H9 (cell line): ENCODE measurements at places on chromosomes 4 and X.

DNA sequence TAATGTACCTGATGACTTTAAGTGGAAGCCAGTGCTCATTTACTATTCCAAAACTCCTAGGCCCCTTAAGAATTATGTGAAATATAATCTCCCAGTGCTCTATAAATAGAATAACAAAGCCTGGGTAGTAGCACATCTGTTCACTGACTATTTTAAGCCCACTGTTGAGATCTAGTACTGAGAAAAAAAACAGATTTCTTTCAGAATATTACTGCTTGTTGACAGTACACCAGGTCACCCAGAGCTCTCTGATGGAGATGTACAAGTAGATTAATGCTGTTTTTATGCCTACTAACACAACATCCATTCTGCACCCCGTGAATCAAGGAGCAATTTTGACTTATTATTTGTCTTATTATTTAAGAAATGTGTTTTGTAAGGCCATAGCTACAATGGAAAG lies 75.7 kb downstream of the FAM47C start:
- no peak for DNase-seq

GRCh38 chrX:22758807-22759481 lies 240.8 kb upstream of the DDX53 start:
- no peak for DNase-seq

- no peak for DNase-seq
These were observed 44.9 kb upstream of the BBS12 start for GRCh38 chr4:122687531-122688061.

DNA sequence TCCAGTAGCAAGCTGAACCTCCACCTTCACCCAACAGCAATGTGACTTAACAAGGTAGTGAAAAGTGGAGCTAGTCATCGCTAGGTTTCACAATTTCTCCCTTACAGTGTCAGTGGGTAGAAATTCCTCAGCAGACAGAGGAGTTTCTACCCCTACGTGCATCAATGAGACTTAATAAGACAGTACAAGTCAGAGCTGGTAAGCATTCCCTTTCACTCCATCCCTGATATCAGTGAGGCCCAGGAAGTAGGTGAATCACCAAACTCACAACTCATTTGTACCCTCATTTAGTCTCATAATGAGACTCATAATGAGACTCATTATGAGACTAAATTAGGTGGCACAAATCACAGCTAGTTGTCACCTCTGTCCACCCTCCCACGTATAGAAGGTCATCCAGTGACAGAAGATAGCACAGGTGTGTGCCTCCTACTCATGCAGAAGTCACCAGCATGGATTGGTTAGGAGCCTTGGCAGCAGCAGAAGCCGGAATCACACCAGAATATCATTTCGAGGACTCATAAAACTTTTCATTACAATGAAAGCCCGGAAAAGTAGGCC lies 50.8 kb upstream of the NUDT10 start:
- no peak for DNase-seq

DNA sequence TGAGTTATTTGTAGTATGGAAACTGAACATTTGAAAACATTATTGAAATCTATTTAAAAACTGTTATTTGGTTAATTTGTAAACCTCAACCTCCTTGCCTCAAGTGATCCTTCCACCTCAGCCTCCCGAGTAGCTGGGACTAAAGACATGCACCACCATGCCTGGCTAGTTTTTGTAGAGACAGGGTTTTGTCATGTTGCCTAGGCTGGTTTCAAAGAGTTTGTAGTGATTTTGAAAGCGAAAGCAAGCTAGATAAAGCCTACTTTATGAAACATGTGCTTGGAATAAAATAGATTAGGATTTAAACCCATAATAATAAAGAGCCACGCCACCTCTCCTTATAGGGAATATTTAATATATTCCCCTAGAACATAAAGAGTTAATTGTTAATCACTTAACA lies 23.5 kb downstream of the ARSJ start:
- DNase-seq: no peak

GRCh38 chr4:116788723-116789122 lies 296.7 kb downstream of the TRAM1L1 start:
- no peak for DNase-seq

- no peak for DNase-seq
These were observed 83.4 kb downstream of the PHKA2 start for GRCh38 chrX:18900401-18900976.

DNA sequence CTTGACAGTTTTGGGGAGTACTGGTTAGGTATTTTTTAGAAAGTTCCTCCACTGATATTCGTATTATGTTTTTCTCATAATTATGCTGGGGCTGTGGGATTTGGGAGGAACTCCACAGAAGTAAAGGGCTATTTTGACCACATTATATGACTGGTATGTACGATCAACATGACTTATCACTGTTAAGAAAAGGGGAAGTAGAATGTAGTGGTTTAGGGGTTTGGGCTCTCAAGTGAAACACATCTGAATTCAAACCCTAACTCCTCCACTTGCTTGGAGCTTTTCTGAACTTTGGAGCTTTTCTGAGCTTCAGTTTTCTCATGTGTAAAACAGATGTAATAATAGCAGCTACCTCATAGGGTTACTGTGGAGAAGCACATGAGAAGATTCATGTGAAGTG lies 96.4 kb upstream of the C1GALT1C1 start:
- no peak for DNase-seq

- DNase-seq: no peak
These were observed 318.2 kb downstream of the CCSER1 start for GRCh38 chr4:90445380-90445779.

DNA sequence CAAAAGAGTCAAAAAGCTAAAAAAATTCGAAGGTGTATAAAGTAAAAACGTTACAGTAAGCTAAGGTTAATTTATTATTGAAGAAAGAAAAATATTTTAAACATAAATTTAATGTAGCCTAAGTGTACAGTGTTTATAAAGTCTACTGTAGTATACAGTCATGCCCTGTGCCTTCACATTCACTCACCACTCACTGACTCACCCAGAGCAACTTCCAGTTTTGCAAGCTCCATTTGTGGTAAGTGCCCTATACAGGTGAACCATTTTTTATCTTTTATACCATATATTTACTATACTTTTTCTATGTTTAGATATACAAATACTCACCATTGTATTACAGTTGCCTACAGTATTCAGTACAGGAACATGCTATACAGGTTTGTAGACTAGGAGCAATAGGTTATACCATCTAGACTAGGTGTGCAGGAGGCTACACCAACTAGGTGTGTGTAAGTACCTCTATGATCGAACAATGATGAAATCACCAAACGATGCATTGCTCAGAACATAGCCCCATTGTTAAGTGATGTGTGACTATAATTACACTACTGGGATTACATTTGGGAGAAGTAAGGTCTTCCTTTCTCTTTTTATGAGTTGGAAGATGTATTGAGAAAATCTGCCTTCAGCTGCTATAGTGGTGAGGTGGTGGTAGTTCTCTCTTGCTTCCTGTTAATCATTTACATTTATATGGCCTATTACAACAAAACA lies 27.2 kb downstream of the TMSB4X start:
- DNase-seq: no peak

DNA sequence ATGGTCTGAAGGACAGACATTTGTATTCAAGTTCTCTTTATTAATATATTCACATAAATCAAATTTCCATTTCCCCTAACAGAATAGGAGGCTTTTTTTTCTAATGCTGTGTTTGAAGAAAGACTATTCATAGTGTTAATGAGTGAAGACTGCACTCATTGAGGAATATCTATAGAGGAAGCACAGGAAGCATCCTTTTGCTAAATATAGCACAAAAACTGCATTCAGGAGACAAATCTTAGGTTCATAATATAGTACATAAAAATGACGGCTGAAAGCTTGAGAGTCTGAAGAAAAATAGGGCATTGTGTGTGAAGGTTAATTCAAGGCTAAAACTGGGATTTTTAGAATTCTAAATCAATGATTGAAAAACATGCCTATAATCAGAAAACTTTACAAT lies 50.4 kb upstream of the ANKRD50 start:
- no peak for DNase-seq

DNA sequence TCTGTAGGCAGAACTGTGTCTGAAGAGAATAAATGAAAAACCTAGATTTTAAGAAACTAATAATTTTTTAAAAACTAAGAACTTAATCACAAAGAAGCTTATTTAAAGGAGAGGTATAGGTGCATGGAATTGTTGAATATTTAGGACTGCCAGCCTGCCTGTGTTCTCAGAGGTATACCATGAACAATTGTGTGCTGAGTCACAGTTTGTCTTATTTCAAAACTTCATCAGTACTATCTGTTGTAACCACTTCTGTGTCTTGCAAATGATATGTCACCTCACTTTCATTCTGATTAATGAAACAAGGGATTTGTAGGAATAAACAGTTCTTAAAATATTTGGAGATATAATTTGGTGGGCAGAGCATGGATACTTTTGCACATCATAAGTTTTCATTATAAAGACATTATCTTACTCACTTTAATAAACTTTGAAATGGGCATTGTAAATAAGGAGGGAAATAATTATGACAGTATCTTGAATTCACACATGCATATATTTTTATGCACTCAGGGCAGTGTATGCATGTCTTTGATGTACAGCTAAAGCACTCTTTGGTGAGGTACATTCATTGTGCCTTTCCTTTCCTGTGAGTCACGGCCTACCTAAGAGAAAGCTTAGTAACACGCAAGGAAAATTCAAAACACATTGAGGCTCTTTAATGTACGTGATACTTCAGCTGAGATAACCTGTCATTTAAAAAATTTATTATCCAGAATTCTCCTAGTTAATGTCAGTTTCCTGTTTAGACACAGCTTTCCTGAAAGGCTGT lies 31.7 kb downstream of the STOX2 start:
- no peak for DNase-seq

DNA sequence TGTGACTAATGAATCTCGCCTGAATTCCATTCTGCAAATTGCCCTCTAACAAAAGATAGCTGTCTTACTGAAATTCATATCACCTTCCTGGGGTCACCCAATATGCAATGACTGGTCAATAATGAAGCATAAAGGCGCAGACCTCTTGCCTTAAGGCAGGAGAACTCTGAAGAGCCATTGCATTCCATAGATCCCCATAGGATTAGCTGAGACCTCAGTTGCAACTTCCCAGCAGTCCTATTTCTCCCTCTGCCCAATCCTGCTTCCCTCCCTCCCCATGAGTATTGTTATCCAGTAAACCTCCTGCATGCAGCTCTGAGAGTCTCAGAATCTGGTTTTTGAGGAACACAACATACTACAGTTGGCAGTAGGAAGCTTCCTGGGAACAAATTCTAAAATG lies 396.5 kb downstream of the DCAF12L2 start:
- no peak for DNase-seq

- DNase-seq: no peak
These were observed 7.8 kb upstream of the TMEM144 start for GRCh38 chr4:158202481-158202880.

- no peak for DNase-seq
These were observed 1806.6 kb upstream of the AGA start for GRCh38 chr4:179248821-179249220.

DNA sequence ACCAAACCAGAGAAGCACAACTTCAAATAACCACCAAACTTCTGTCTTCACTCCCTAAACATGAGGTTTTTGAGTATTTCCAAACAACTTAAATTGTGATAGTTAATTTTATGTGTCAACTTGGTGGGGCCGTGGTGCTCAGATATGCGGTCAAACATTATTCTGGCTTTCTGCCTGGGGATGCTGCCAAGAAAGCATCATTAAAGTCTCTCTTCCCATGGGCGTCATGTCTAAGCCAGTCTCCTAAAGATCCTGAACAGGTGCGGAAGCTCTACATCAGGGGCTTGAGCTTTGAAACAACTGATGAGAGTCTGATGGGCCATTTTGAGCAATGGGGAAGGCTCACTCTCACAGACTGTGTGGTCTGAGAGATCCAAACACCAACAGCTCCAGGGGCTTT lies 24.1 kb upstream of the SOD3 start:
- no peak for DNase-seq
